ENCODE measurements at places on chromosomes 5 and 9.

GRCh38 chr9:129697656-129698253, 32.3 kb downstream of the PRRX2 start:
- peak; percentile 35 for DNase-seq

DNA sequence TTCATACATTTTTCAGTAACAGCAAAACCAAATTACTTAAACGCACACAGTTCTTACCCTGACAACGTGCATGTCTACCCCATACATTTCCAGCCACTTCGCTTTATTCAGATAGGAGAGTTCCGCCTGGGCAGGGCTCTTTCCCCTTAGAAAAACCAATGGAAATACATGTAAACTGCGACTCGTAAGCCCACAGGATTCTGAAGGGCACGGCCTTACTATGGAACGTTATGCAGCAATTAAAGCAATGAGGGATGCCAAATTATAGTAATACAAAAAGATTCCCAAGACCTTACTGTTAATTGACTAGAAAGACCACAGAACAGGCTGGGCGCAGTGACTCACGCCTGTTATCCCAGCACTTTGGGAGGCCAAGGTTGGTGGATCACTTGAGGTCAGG, 64.5 kb downstream of the EPB41L4B start:
- no peak for DNase-seq

DNA sequence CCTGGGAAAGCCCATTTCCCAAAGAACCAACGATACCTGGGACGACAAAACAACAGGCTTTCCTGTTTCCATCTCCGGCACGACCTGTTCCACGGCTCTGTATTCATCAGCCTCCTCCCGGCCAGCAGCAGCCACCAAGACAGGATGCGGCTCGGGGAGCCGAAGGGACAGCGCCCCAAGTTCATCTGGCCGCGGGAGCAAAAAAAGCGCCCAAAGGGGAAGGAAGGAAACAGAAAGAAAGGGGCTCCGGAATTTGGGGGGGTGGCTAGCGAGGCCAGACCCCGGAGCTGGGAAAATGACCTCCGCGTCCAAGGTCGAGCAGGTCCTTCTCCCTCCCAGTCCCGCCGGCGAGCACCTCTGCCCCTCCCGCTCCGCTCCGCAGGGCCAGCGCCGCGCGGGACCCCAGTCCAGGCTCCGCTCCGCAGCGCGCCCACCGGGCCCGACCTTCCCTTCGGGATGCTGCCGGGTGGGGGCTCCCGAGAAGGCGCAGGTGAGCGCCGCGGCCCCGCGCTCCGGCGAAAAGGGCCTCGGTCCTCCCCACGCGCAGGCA, 608 bp downstream of the ELOVL7 start:
- no peak for DNase-seq

GRCh38 chr5:113513384-113514288, at the start of gene YTHDC2:
YTHDC2 (plus strand) TSS chr5:113513694; CDS start chr5:113513896, 202 bp downstream.
- DNase-seq, result peak; percentile 84

DNA sequence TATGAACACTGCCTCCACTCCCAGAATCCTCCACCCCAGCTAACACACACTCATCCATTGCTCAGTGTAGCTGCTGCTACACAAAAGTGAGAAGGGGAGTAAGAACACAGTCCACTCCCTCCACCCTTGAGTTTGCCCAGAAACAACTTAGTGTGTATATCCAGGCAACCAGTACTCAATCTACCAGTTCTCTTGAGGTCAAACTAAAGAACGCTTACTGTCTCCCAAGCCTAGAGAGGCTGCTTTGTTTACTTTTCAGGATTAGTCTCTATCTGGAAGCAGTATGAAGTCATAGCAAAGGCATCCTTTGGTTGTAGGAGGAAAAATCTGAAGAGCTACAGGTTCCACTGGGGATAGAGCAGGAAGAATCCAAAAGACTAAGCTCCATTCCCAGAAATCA, 296.3 kb downstream of the KCNN2 start:
- DNase-seq, result no peak

- DNase-seq, result no peak
These were observed 44.5 kb upstream of the ZNF622 start for GRCh38 chr5:16510098-16510497.

DNA sequence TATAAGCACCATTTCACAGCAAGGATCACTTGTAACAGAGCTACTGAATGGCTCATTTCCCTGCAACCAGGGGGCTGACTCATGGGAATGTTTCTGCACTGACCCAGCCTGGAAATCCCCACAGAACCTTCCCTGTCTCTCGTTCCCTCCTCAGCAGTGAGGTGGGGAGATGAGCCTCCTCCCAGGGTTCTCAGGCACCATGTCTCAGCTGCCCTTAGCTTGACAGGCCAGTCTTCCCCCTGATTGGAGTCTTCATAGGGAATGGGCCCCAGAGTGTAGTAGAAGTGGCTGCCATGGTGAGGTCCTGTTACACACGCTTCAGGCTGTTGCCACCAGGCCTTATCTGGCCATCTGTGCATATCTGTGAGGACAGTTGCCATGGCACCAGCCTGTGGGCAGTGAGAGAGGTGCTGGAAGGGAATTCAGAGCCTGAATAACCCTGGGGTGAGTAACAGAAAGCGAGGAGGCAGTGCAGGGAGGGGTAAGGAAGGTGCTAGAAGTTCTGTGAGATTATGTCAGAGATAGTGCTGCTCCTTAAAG, 324.4 kb downstream of the ENC1 start:
- DNase-seq, result no peak

DNA sequence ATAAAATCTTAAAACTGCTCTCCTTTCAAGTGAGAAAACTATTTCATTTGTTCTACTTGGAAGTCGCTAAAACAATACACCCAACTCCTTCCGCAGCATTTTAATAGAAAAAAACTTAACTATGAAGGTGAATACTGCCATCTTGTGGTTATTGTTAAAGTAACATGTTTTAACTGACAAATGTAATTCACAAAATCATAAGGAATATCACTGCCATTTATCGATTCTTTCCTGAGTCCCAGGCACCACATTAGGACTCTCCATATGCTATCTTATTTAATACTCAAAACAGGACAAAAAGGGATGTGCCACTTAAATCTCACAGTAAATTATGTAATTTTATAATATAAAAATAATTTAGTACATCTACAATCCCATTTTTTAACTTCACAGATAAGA, 130.5 kb upstream of the ITGA1 start:
- no peak for DNase-seq

DNA sequence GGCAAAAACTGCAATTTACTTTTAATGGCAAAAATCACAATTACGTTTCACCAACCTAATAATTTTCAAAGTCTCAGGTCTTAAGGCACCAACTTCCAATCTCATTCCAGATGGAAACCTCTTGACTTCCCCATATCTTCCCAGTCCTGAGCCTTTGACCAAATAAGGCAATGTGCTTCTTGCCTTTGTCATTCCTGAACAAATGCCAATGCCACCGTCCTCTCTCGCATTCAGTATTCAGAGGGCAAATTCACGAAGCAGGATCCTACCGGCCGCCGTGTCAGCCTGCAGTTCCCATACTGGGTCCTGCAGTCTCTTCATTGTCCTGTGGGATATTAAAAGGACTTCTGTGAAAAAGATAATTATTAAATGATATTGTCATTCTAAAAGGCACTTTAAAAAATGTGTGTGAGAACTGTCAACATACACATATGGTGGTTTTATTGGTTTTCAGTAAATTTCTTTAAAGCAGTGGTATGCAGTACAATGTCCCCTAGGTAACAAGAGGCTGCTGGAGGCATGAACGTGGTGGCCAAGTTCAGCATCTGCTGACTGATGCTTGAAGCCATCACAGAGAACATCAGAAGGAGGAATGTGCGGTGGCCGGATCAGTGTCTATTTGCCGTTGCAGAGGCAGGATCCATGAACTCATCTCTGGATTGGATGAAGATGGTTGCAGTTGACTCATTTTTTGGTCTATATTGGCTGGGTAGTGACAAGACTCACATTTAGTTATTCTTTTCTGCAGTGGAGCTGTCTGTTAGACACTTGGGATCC, 101.4 kb upstream of the IRX4 start:
- DNase-seq, result no peak

GRCh38 chr9:17832812-17833211, 253.9 kb downstream of the SH3GL2 start:
- DNase-seq, result no peak

DNA sequence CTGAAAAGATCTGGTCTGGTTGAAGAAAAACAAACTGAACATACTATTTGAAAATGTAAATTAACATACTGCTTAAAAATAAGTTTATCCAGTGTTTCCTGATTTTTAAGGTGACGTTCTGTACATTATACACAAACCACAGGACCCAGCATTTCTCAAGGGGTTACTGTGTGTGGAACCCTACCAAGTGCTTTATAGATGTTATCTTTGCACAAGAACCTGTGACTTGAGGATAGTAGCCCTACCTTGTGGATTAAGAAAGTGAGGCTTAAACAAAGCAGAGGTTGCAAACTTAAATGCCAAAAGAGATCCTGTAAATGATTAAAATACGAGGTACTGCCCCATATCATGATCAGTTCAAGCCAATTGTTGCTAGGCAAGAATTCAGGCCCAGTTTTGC, 4.7 kb downstream of the KLF9 start:
- DNase-seq, result no peak

GRCh38 chr5:92795633-92796032, 785.4 kb downstream of the NR2F1-AS1 start:
- DNase-seq, result no peak

DNA sequence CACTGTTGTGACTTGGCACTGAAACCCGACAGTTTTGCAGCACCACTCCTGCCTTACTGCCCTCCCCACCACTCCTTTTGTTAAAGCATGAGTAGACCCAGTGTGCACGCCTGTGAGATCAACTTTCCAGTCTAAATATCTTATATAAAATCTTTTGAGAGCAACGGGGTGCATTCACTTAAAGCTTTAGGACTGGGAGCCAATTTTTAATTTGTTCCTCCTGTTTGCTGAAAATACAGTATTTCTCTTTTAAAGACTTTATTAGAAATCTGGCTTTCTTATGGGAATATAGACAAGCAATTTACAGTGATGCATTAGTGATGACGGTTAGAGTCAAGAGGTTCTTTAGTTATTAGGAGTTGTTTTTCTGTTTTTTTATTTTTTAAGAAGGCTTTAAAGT, 397.5 kb downstream of the TMEM167A start:
- DNase-seq, result no peak

DNA sequence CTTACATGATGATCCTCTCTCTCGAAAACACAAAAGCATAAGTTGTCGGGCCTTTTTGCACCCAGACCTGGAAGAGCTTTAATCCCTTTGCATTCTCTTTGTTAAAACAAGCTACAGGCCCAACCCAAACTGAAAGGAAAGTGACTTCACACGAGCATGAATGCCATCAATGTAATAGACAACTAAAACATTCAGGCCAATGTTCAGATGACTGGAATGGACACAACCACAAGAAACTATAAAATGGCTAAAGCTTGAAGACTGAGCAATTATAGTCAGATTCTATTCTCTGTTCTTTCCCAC, 45.5 kb downstream of the RFX3 start:
- no peak for DNase-seq

DNA sequence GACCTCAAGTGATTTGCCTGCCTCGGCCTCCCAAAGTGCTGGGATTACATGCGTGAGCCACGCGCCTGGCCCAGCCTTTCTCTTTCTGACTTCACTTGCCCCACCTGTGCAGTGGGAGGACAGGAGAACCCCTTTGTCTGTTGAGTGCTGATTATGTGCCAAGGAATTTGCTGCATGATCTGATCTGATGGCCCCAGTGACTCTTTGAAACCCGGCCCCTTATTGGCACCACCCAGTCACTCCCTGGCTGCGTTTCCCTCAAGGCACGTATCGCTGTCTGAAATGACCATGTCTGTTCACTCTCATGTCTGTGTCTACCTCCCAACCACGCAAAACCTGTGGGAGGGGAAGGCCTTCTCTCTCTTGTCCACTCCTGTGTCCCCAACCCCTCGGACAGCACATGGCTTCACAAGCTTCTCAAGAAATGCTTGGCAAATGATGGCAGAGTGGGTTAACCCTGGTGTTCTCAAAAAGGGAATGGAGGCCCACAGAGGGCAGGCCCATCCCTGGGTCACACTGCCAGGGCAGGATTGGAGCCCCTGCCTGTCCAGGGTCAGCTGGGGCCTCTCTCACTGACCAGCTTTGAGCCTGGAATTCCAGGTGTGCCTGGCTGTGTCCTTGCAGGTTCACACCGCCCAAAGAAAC, 21.9 kb downstream of the NEK6 start:
- no peak for DNase-seq

DNA sequence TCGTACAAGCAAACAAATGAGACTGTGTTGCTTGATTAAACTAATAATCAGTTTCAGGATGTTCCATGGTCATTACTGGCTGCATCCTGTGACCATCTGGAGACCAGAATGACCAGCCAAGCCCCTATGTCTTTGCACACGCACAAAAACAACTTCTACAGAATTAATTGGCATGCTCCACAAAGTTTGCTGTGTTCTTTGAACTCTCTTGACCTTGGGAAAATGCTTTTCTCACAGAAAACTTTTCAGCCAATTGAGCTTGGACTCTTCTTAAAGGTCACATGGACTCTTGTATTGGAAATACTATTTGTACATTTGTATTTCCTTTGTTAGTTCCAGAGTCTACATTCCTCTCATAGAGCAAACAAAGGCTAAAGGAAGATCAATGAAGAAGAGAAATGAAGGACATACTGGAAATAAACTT, 147.8 kb downstream of the ARRDC3 start:
- no peak for DNase-seq

DNA sequence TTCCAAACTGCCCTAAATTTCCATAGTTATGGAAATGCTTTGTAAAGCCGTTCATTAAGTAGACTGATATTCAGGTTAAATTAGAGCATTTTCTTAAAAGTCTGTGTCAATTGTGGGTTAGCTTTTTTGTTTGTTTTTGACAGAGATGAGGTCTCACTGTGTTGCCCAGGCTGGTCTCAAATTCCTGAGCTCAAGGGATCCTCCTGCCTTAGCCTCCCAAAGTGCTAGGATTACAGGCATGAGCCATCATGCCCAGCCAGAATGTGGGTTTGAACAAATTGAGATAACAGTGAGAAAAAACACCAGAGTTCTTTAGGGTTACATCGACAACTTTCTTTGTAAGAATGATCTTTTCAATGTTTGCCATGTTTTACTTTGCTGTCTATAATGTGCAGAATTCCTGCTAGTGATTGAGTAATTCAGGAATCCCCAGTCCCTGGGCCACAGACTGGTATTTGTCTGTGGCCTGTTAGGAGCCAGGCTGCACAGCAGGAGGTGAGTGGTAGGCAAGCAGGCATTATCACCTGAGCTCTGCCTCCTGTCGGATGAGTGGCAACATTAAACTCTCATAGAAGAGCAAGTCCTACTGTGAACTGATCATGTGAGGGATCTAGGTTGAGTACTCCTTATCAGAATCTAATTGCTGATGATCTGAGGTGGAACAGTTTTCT, 80.5 kb downstream of the RAI14 start:
- DNase-seq, result no peak

DNA sequence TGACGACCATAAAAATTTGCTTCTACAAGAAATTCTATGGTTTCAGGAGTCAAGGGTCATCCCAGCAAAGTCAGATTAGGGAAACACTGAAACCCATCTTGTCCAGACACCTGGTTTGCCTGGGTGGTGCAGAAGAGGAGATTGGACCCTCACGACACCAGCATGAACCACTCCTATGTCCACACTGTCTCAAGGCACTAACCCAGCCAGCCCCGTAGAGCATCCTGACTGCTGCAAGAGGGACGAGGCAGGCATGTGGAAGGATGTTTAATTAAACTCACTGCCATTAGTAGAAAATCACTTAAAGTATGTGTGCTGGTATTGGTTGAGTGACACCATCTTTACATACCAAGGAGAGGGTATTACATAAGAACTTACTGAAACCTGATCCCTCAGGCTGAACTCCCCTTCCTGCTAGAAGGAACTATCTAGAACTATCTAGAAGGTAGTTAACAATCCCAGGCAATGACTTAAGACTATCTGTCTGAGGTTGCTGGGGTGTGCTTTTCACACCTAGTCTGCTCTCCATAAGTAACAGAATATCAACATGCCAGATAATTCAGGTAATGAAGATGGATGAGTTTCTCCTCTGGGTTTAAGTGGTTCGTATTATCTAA, 93.6 kb downstream of the SEMA6A start:
- DNase-seq, result no peak
